HuH-7.5 (cell line): ENCODE measurements at places on chromosomes 6 and 20.

DNA sequence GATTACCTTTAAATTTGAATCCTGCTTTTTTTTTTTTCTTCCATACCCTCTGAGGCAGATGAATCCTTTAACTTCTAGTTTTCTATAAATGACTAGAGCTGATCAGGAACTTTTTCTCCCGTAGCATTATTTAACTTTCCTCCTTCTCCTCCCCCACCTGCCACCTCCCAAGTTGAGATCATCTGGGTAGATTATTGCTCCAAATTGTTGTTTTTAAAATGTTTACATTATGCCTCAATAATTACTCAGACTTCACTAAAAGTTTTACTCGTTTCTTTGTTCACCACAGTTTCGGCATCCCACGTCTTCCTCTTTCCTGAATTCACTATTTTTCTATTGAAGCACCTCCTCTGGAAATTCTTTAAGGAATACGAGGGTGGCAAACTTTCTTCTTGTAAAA, 16.6 kb upstream of the SCUBE3 start:
- DNase-seq = no peak

DNA sequence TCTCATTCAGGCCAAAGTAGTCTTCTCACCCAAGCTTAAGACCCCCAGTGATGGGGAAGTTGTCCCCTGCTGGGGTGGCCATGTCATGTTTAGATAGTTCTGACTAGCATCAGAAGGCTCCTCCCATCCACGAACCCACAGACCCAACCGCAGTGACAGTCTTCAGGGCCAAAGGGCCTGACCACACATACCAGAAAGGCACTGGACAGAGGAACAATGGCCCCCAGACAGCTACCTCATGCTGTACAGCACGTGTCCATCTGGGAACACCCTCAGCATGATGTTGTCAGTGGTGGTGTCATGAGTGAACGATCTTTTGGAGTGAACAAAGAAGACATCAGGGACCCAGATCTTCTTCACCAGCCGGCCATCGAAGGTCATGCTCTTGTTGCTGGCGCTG, 46.3 kb downstream of the GABRR2 start:
- DNase-seq = no peak

DNA sequence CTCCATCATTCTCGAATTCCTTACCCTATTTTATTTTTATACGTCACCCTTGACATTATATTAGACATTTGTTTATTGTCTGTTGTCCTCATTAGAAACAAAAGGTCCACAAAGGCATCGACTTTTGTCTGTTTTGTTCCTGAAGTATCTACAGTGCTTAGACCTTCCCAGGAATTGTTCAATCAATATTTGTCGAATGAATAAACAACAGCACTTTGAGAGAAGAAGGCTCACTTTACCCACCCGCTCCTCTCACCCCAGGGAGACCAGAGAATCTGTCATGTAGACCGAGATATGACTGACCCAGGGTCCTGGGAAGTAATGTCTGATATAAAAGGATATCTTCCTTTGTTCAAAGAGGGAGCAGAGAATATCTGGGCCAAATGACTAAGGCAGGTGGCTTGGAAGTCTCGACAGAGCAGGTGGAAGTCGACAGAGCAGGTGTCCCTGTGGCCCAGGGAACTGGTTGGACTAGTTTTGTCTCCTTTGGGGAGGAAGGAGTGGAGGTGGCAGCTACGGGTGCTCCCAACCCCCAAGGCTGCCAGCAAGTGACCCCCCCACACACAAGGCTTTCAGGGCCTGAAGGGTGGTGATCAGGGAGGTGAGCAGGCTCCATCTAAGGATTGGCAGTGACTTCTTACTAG, 14.8 kb upstream of the CHMP4B start:
- DNase-seq = no peak

DNA sequence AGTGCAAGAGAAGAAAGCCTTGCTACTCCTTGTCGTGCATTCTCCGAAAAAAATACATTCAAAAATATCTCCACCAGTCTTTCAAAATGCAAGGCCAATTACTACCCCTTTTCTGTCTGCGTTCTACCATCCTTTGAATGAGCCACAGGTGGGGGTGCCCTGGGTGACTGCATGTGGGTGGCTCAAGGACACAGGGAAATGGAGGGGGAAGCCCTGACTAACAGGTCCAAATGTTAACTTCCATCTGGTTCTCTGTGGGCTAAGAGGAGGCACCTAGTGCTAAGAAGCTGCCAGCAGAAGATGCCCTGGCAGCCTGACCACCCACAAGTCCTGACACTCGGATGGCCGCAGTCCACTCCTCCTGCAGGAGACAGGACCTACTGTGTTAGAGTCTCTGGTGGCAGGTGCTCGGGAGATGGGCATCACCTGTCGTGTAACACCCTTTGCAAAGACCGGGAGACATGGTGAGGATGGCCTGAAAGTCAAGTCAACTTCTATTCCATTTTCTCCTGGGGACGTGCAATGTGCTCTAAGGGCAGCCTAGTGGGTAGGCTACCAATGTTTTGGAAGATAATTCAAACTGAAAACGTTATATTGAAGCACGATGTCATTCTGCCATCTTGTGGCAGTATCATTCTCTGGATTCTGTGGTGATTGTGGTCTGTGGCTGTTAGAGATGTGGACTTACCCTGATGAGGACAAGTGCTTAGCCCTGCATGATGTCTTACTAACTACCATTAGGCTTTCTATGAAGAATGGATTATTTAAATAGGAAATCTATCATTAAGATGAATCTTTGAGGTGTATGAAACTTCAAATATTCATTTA, 27.4 kb upstream of the IGF2R start:
- no peak for DNase-seq

DNA sequence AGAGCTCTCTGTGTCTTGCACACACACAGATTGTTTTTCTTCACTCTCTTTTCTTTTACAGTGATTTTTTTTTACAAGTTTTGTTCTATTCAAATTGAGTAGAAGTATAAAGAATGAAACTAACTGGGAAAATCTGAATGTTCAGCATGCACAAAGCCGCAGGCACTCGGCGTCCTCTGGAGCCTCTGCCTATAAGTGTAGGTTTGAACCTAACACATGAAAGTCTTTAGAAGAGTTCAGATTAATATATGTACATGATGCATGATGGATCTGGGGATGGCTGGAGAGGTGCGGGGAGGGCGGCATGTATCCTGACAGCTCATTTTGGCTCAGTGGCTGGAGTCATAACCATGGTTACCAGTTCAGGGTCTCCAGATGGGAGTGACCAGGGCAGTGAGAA, 301.1 kb upstream of the CDH4 start:
- DNase-seq = no peak

- DNase-seq = no peak
Measured at GRCh38 chr6:78770765-78771164, 96.6 kb upstream of the IRAK1BP1 start.

GRCh38 chr20:41734506-41734945, 116.3 kb upstream of the CHD6 start:
- DNase-seq = peak; percentile 57

GRCh38 chr6:31676904-31677303, 4.0 kb downstream of the LY6G5C start:
- DNase-seq = no peak

DNA sequence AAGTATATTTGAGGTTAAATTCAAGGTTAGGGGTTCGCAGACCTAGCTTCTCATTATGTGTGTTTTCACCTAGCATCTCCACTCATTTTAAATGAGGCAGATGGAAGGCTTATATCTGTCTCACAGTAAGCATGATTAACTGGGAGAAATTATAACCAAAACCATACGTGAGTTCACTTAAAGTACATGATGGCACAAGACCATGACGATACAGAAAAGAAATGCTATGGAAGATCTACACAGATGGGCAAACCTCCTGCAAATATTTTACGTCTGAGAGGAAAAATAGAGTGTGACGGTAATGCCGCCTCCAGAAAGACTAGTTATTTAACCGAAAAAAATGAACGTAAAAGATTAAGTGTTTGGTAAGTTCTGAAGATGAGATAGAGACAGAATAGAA, 337.8 kb downstream of the FARS2 start:
- no peak for DNase-seq
